ENCODE measurements at places on chromosomes 5 and 9. TPM values are rescaled to one million over a fixed set of nuclear protein-coding genes. Genes with fewer than 3 reads are reported as not detected.

ECSCR gene
- 1.7 TPM for total RNA-seq

NME5 gene
- total RNA-seq = not detected

WDR38 gene
- not detected for total RNA-seq

TCF7 gene
- 10.0 TPM for total RNA-seq

IFNA21 gene
- not detected for total RNA-seq

CORO2A gene
- 0.96 TPM for total RNA-seq

GRCh38 chr5:64690104-64690416 is 243 bp upstream of the SHISAL2B start:
- H3K36me3 ChIP-seq = no peaks in the 10 kb centered on the region
- no peak for DNase-seq
- H3K27ac ChIP-seq = no peak overlapping the region
- peaks cover 54% of the 10 kb centered on the region for H3K27me3 ChIP-seq

- peaks cover 5% of the 10 kb centered on the region for H3K4me1 ChIP-seq
- no peak overlapping the region for H3K27ac ChIP-seq
- H3K27me3 ChIP-seq = peaks cover 23% of the 10 kb centered on the region
- DNase-seq = no peak
- H3K36me3 ChIP-seq = no peaks in the 10 kb centered on the region
These were observed 55.2 kb upstream of the SHISAL2B start for GRCh38 chr5:64634997-64635686.

DNA sequence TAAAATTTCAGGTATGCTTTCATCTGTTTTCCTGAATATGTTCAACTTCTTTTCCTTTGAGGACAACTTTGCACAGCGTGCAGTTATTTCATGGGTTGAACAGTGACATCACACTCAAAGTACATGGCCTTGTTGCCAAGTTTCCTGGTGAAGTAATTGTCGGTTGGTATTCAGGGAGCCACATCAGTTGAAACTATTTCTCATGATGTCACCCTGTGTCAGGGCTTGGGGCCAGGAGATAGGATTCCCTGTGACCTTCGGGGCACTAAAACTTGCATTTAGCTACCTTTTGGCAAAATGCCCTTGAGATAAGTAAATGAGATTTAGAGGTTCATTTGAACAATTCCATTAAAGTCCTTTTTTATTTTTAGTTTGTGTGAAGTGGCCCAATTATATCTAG is 383.9 kb downstream of the SH3GL2 start:
- H3K27ac ChIP-seq = no peak overlapping the region
- no peak overlapping the region for H3K4me3 ChIP-seq
- no peak for DNase-seq
- no peaks in the 10 kb centered on the region for H3K36me3 ChIP-seq

DNA sequence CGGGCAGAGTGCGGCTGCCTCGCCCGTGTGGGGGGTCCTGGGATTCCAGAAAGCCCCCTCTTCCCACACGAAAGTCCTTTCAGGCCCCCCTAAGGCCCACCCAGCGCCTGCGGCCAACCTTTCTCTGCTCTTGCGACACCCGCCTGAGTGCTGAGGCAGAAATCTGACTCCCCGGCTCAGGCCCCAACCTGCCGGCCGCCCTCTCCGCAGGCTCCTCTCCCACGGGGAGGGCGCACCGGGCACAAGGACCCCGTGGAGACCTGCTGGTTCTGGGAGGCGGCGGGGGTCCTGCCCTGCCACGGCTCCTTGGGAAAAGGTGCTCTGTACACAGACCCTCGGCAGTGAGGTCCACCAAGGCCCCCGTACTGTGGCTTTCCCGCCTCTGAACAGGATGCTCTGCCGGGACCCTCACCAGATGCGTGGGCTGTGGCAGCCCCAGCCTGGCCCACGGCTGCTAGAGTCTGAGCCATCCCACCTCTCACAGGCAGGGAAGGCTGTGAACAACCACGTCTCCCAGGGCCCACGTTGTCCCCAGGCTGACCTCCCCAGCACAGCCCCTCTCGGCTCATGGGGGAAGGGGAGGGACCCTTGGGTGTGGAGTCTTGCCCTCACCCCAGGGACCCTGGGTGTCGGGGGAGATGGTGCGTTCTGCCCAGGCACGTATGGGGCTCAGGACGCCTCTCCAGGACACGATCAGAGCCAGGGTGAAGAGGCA is 41.5 kb upstream of the EGFL7 start:
- no peak overlapping the region for H3K4me3 ChIP-seq
- DNase-seq = no peak
- H3K4me1 ChIP-seq = no peaks in the 10 kb centered on the region

GRCh38 chr9:22595805-22596204 is 149.2 kb downstream of the DMRTA1 start:
- H3K4me3 ChIP-seq = no peak overlapping the region
- H3K27me3 ChIP-seq = no peaks in the 10 kb centered on the region
- no peaks in the 10 kb centered on the region for H3K36me3 ChIP-seq
- no peak overlapping the region for H3K27ac ChIP-seq

- no peak overlapping the region for H3K27ac ChIP-seq
- H3K27me3 ChIP-seq = peaks cover 1% of the 10 kb centered on the region
- no peak overlapping the region for H3K4me3 ChIP-seq
- no peaks in the 10 kb centered on the region for H3K4me1 ChIP-seq
- no peaks in the 10 kb centered on the region for H3K36me3 ChIP-seq
- no peak for DNase-seq
These were observed 15.6 kb upstream of the DENND1A start for GRCh38 chr9:123945532-123945931.

- no peaks in the 10 kb centered on the region for H3K27me3 ChIP-seq
- no peaks in the 10 kb centered on the region for H3K36me3 ChIP-seq
- H3K27ac ChIP-seq = no peak overlapping the region
- DNase-seq = no peak
These were observed 134.9 kb downstream of the PRDM6 start for GRCh38 chr5:123223921-123224320.

DNA sequence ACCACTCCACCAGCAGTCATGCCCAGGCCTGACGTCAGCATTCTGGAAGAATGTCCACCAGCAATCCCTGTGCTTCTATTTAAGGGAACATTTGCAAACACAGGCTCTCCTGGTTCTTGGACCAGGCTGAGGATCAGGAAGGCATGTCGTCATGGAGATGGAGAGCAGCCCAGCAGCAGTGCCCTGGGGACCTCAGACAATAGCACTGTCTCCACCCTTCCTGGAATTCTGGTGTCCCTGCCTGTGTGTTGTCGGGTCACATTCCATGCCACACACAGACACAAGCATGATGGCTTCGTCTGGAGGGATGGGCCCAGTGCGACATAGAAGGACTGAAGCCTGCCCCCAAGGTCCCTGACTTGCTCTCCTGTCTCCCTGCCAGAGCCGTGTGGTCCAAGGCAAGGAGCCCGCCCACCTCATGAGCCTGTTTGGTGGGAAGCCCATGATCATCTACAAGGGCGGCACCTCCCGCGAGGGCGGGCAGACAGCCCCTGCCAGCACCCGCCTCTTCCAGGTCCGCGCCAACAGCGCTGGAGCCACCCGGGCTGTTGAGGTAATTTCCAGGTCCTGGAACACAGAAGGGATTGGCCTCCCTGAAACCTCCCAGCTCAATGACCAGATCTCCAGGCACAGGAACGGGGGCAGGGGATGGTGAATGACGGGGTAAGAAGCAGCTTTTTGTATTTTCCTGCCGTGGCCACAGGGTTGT is 43.8 kb downstream of the STOM start:
- no peak for DNase-seq
- peaks cover 8% of the 10 kb centered on the region for H3K4me1 ChIP-seq
- H3K27me3 ChIP-seq = no peaks in the 10 kb centered on the region
- H3K27ac ChIP-seq = no peak overlapping the region
- no peak overlapping the region for H3K4me3 ChIP-seq
- H3K36me3 ChIP-seq = peaks cover 4% of the 10 kb centered on the region

GRCh38 chr5:161286066-161286655 is 260.4 kb downstream of the GABRB2 start:
- no peak overlapping the region for H3K4me3 ChIP-seq
- DNase-seq = no peak

DNA sequence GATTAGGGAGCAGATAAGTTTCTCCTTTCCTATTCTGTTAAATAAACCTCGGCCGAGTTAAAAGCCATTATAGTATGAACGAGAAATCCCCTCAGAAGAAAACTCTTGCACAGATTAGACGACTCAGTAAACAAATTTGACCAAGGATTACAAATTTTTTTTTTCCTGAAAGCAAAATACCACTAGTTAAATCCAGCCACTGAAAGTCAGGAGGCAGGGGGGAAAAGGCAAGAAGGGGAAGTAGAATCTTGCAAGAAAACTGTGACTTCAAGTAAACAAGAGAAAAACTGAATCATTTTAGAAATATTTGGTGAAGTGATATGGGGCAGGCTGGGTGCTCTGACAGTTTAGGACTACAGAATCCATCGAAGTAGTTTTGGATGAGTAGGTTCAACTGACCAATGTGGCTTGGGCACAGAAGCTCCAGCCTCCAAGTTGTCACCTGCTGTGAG is 251.0 kb downstream of the DENND1A start:
- H3K4me3 ChIP-seq = no peak overlapping the region
- peaks cover 2% of the 10 kb centered on the region for H3K27me3 ChIP-seq
- H3K4me1 ChIP-seq = no peaks in the 10 kb centered on the region

DNA sequence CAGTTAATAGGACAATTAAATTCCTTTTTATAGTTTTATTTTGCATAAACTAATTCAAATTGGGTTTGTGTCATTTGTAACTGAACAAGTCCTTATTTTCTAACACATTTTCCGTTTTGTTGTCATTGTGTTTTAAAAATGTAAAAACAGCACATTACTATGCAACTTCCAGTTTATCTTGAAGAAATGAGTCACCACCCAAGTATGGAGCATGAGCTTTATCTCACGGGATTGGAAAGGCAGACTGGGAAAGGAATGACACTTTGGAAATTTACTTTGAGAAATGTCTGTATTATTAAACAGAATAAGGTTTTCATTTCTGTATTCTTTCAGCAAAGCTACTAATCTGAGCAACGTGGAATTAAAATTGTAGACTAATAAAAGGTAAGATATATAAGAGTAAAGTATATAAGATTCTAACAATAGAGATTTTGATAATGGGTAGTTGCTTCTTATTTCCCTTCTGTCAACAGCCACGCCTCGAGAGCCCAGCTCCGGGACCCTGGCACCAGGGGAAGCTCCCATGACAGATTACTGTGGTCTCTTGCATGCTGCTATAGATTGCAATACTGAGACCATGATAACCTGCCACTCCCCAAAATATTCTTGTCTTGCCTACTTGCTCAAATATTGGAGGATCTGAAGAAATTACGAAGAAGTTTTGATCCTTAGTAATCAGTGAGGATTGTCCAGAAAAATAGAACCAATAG is 433.1 kb downstream of the CHSY3 start:
- H3K36me3 ChIP-seq = no peaks in the 10 kb centered on the region
- no peaks in the 10 kb centered on the region for H3K4me1 ChIP-seq
- H3K27me3 ChIP-seq = no peaks in the 10 kb centered on the region
- H3K4me3 ChIP-seq = no peak overlapping the region

DNA sequence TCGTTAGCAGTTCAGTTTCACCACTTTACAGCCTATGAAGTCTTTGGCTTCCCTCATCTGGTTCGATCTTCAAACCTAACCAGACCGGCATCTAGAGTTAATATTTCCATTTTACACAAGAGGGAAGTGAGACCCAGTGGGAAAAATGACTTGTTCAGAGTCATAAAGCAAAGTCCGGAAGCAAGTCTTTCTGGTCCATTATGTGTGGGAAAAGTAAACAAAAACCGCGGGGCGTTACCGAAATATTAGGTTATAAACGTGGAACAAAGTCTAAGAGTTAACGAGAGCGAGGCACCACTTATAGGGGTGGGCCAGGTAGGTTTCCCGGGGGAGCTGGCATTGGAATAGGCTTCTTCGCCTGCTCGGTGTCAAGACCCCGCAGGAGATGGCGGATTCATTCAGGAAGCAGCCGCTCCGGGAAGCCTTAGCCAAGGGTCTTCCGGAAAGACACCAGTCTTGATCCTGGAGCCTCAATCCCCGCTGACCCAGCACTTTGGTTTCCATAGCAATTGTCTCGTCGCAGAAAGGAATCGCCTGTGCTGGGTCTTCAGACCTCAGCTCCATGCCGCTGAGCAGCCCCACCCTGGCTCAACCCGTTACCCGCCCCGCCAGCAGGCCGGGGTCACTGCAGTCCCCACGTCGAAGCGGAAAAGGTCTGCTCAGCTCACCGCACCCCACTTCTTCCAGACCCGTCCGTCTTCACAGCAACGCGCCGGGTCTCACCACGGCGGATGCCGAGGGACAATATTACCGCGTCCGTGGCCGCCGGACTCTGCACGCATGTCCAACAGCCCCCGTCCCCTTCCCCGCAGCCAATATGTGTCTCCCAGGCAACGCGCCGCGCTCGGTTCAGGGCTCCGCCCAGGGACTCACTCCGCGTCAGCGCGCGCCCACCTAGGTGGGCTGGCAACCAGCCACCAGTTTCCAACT is at the start of gene C5orf52:
TSS of gene C5orf52 (plus strand) at position 872 of the 930 bp plus-strand sequence. CDS start 82 bp downstream, outside the sequence.
- DNase-seq = no peak
- peak within 1 kb of the TSS; percentile 90 for H3K4me3 ChIP-seq
- peaks cover 28% of the 10 kb centered on the region for H3K4me1 ChIP-seq

GRCh38 chr9:37239224-37239859 is 119.0 kb downstream of the ZCCHC7 start:
- H3K36me3 ChIP-seq = peaks cover 17% of the 10 kb centered on the region
- H3K27ac ChIP-seq = no peak overlapping the region
- no peak for DNase-seq
- no peak overlapping the region for H3K4me3 ChIP-seq
- H3K4me1 ChIP-seq = peaks cover 10% of the 10 kb centered on the region

DNA sequence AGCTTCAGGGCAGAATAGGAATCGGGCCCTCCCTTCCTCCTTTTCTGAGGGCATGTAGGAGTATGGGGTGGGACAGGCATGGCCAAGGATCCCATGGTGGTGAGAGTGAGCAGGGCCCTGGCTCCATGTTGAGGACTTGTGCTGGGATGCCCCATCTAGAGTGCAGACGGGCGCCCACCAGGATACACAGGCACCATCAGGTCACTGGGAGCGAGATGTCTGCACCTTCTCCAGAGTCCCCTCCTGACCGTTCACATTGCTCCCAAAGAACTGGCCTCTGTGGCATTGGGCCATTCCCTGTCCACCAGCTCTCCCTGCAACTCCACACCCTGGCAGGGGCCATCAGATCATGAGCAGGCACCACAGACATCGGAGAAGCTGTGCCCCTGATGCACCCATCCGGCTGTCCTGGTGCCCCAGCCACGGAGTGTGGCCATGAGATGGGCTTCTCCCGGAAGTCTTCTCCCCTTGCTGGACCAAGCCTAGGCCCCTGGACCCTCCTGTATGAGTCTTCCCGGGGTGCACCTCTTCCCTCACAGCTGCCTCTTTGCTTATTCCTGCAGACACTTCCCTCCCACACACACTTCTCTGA is 195.0 kb downstream of the IRX2 start:
- no peak overlapping the region for H3K27ac ChIP-seq
- no peak overlapping the region for H3K4me3 ChIP-seq
- no peaks in the 10 kb centered on the region for H3K36me3 ChIP-seq
- no peak for DNase-seq
- H3K4me1 ChIP-seq = no peaks in the 10 kb centered on the region

DNA sequence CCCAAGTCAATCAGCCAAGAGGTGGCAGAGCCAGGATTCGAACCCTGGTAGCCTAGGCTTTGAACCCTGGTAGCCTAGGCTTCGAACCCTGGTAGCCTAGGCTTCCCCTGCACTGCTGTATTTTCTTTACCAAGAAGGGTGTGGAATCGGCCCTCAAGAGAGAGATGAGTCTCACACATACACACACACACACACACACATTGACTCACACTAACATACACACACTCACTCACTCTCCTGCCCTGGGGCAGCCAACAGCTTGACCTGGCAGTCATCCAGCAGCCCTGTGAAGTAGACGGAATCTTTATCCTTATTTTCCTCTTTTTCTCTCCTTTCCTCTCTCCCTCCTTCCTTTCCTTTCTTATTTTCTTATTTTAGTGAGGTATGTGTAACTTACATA is 55.4 kb upstream of the RPL26L1 start:
- H3K4me3 ChIP-seq = no peak overlapping the region
- DNase-seq = no peak
- H3K27ac ChIP-seq = no peak overlapping the region
- H3K36me3 ChIP-seq = peaks cover 3% of the 10 kb centered on the region
- H3K4me1 ChIP-seq = no peaks in the 10 kb centered on the region
- H3K27me3 ChIP-seq = no peaks in the 10 kb centered on the region

Data from activated T-helper 2 cell treated with anti-CD3 and anti-CD28 coated beads, Interferon-gamma antibody, Interleukin-2, Interleukin-4, amounts not matched to agents 10 μg/mL and 5 μg/mL and 100 μg/mL, durations not matched to agents 14 hours and 24 hours and 36 hours (primary cell).